Lower leg skin (tissue), 4 donors: ENCODE measurements at places on chromosomes 6 and 20.

GRCh38 chr6:14585689-14586088 lies 468.1 kb downstream of the CD83 start:
- DNase-seq, result no peak

DNA sequence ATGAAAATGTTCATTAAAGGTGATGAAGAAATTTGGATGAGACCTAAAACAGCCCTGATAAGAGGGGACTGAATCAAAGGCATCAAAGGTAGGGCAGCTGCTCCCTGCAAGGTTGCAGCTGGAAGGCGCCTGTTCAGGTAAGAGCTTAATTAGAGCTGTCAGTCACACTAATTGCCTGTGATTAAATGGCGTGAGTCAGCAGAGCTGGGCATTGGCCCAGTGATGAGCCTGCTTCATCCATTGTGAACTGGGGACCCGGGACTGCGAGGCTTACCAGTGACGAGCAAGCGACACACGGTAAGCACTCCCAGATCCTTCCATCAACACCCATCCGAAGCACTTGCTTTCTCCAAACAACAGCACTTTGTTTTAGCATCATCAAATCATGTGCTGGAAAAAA lies 621.5 kb upstream of the CDH4 start:
- DNase-seq, result no peak

GRCh38 chr6:39357998-39358686 lies 35.6 kb upstream of the KCNK16 start:
- peak; percentile 48 for DNase-seq

- DNase-seq, result no peak
Observed at GRCh38 chr20:5364136-5364821, 47.5 kb upstream of the PROKR2 start.

DNA sequence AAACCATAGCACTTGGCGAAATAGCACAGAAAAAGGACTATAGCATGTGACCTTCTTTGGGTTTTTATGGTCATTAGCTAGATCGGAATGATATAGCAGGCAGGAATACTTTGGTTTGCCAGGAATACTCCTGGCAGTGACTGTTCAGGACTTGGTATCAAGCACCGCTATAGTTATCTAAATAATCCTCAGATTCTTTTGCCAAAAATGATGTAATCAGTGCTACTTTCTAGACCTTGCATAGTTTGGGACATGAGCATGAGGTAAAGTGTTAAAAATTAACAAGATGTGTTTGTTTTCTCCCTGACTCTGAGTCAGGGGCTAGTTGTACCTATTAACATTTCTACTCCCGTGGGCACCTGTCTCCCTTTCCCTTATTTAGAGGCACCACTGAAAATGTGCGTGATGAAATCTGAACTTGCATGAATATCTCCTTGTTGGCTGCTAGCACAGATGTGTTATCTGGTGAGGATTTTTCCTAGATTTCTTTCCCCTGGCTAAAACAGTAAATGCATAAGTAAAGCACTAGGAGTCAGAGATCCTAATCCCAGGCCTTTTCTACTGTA lies 511.0 kb downstream of the CDKAL1 start:
- DNase-seq, result no peak

- DNase-seq, result no peak
Observed at GRCh38 chr20:9498322-9498721, 16.1 kb upstream of the LAMP5 start.

DNA sequence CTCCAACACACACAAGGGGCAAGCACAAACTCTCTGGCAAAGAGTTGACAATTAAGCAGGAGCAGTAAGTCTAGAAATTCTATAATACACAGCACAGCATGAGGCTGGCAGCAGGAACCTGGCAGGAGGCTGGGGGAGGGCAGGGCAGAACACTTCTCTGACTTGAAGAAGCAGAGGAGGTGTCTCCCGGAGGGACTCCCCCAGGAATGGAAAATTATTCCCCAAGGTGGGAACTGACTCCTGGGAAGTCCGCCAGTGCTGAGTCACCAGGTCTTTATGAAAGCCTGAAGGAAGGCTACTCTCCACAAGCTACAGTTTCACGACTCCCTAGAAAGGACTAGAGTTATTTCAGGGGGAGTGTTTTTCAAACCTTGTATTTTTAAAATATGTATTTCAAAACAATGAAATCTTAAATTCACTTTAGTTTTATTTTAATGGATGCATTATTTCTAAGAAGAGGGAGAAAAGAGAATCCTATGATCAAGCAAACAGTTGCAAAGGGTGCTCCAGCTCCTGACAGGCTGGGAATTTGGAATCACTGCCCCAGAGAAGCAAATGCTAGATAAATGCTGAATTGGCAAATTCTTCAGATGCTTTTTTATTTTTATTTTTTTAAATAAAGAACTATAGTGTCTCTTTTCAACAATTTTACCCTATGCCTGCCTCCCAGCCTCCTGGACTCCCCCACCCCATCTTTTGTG lies 192.8 kb downstream of the LY86 start:
- no peak for DNase-seq

DNA sequence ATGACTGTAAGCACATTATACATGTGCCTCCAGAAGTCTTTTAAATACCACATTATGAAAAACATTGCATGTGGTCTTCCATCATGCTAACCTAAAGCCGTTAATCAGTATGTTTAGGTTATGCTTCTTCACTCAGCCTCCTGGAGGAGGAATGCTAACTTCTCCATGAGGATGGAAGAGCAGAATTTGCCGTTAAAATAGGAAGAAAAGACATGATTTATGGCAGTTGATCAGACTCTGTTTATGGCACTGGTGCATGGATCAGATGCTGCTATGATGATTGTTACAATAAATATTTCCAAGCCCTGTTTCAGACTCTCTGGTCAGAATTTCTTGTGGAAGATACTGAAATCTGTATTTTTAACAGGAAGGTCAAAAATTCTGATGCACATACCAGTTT lies 31.7 kb downstream of the MAP3K4 start:
- no peak for DNase-seq

- DNase-seq, result no peak
Observed at GRCh38 chr20:24441661-24442060, 27.8 kb upstream of the SYNDIG1 start.

- DNase-seq, result no peak
Observed at GRCh38 chr20:31815408-31816188, 3.6 kb upstream of the MYLK2 start.

GRCh38 chr6:151482290-151482689 lies 11.5 kb upstream of the CCDC170 start:
- no peak for DNase-seq

GRCh38 chr6:1322696-1323219 lies 10.9 kb downstream of the FOXQ1 start:
- no peak for DNase-seq

DNA sequence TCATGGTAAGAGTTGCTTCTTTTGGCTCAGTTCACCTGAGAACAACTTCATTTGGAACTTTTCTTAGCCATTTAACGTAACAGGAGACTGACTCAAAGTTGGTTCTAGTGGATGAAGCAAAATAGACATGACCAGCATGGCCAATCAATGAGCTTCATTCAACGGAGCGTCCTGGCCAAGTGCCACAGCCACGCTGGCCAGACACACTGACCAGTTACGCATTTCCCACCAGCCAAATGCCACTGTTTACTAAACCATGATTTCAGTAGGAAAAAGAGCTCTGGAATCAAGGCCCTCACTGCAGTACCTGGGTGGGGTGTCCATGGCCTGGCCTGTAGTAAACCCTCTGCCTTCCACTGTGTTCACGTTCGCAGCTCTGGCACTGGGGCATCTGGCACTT lies 80.4 kb downstream of the POPDC3 start:
- DNase-seq, result no peak

GRCh38 chr6:69866770-69867638 lies 648 bp downstream of the COL19A1 start:
- DNase-seq, result peak; percentile 87

DNA sequence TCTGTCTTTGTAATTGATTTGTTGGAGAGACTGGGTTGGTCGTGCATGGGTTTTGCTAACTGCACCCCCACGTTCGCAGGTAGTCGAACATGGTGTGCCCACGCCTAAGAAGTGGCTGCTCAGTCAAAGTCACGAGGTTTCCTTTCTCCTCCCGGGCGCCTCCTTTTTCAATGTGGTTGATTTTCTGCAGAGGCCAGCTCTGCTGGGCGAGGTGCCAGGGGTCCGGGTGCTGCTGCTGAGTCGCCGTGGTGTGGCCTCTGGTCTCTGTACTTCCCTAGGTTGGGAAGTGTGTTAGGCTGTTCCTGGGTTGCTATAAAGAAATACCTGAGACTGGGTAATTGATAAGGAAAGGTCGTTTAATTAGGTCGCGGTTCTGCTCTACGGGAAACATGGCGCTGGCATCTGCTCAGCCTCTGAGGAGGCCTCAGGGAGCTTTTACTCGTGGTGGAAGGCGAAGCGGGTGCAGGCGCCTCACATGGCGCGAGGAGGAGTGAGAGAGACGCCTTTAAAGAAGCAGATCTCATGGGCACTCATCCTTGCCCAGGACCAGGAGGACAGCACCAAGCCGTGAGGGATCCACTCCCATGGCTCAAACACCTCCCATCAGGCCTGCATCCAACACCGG lies 14.1 kb downstream of the OSBPL2 start:
- DNase-seq, result no peak

DNA sequence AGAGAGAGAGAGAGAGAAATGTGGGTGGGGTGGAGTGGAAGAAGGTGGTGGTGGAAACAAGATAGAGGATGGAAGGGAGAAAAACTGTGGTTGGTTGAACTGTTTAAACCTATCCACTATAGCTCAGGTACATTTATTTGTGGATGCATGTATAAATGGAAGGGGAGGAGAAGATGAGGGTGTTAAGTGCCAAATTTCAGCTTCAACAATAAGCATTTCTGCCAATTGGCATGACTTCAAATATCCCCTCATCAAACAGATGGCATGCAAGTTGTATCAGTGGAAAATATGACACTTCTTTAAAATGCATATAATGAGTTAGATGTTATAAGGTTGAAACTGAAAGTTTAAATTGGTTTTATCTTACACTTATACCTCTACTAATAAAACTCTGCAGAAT lies 216.1 kb downstream of the LMBRD1 start:
- no peak for DNase-seq

- DNase-seq, result no peak
Observed at GRCh38 chr20:39631557-39631956, 669.4 kb downstream of the DHX35 start.

- peak; percentile 94 for DNase-seq
Observed at GRCh38 chr6:33313709-33314514, at the start of gene TAPBP. TAPBP (minus strand) TSS chr6:33314078; CDS start chr6:33314041, 37 bp downstream.

DNA sequence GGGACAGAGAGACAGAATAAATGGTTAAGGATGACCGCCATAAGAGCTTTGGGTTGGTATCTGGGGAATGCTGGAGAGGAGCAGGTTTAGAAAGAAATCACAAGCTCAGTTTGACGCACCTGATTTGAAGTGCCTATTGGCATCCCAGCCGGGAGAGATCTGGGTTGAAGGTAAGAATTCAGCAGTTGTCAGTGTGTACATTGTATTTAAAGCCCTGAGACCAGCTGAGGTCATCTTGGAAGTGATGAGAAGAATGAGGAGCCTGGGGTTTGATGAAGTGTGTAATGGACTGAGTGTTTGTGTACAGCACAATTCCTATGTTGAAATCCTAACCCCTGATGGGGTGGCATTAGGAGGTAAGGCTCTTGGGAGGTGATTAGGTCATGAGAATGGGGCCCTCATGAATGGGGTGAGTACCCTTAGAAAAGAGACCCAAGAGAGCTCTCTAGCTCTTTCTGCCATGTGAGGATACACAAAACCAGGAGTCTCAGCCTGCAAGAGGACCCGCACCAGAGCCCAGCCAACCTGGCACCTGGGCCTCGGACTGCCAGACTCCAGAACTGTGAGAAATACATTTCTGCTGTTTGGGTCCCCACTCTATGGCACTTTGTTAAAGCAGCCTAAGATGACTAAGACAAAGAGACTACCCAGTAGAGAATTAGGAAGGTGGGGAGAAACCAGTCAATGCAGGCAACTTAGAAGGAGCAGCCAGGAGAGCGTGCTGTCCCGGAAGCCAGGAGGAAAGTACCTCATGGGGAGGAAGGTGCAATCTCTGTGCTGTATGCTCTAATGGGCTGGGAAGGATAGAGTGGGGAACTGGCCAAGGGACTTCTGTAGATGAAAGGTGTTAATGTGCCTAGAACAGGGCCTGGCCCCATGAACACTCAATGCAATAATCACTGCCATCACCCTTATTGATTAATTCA lies 133.7 kb upstream of the SLC24A3 start:
- no peak for DNase-seq

GRCh38 chr20:31484001-31484400 lies 8.9 kb downstream of the REM1 start:
- peak; percentile 88 for DNase-seq

DNA sequence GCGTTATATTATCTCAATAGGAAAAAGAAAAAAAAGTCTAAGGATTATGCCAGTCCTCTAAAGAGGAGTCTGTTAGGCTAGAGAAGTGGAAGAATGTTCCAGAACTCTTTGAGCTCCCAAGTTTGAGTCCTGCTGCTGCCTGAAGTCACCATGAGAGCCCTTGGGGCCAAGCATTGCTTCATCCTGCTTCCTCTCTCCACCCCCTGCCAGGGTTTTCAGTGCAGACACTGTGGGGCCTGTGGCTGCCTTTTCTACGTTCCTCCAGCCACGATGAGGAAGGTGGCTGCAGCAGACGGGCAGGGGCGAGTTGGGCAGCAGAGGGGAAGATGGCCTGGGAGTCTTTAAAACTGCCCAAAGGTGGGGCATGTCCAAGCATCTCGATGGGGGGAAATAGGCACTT lies 214.4 kb upstream of the KCNG1 start:
- no peak for DNase-seq

GRCh38 chr6:158912655-158913054 lies 87.3 kb downstream of the RSPH3 start:
- no peak for DNase-seq

GRCh38 chr6:43302126-43302525 lies 4.1 kb downstream of the SLC22A7 start:
- no peak for DNase-seq

- DNase-seq, result peak; percentile 92
Observed at GRCh38 chr6:169253337-169254238, at the start of gene THBS2. THBS2 (minus strand) TSS chr6:169253846; CDS start chr6:169250784, 3,062 bp downstream.

- no peak for DNase-seq
Observed at GRCh38 chr6:154632119-154632518, 101.1 kb upstream of the SCAF8 start.

GRCh38 chr20:21575981-21576740 lies 62.3 kb upstream of the NKX2-2 start:
- peak; percentile 46 for DNase-seq
